ENCODE measurements at places on chromosomes 1 and 21.

DNA sequence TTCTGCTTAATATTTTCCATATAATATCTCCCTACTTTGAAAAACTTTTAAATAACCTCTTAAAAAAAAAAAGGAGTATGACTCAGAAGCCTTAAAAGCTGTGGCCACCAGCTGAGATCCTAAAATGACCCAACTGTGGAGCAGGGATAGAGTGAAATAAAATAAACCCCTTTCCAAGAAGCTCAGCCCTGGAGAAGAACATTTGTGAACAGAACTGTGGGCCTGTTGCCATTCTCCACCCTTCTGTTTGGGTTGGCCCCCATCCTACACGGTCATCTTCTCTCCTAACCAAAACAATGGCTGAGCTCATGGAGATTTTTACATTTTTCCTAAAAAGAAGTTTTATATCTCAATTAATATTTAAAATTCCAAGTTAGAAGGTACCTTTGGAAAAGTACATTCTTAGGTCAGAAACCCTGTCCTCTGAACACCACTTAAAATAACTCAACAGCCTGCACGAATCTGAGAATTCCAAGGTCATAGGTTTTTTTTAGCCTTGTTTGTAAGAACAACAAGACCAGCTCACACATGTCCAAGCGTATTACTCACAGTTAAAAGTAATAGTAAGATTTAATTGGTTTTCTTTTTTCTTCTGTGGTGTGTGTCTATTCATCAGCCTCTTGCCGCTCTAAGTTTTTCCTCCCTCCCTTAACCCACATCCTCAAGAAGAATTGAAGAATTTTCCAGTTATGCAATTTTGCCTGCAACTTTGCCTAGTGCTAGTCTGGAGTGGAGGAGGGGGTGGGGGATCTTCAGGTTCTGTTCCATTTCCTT is 107.7 kb upstream of the ERRFI1 start:
- DNase-seq, result peak; percentile 95

DNA sequence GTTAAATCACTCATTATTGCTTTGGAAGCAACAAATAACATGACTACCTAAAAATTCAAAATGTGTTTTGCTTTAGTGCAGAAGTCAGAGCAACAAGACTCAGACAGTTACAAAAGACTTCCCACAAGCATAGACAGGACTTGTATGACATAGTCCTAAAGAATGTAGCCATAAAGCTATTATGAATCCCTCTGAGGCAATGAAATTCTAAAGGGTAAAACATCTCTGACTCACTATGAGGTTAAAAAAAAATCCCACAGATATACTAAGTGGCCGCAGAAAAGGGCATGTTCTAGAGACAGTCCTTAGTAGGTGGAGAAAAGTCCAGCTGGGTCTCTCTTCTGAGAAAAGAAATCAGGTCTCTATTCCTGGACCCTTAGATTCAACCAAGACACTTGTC is 4.9 kb downstream of the PRKAB2 start:
- DNase-seq, result no peak

- no peak for DNase-seq
These were observed 131.3 kb downstream of the ZP4 start for GRCh38 chr1:237759377-237759776.

DNA sequence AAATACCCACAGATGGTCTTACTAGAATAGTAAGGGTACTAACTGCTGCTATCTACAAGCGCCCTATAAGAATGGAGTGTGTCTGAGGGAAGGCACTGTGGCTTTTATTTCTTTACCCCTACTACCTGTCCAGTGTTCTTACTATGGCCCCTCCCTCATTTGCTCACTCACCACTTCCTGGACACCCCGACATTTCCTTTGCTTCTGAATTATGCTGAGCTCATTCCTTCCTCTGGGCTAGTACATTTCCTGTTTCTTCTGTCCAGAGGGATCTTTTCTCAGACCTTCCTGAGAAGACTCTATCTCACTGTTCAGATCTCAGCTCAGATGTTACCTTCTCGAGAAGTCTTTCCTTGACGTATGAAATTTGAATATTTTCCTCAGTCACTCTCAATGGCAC is 192.1 kb upstream of the DAB1 start:
- no peak for DNase-seq

GRCh38 chr1:63688302-63688890 is 85.4 kb upstream of the ROR1 start:
- DNase-seq, result no peak
